ENCODE measurements at places on chromosomes 4 and X. TPM values are rescaled to one million over a fixed set of nuclear protein-coding genes. Genes with fewer than 3 reads are reported as not detected.

The CXCL3 gene
- polyA plus RNA-seq, result 0.46 TPM

The ZMAT1 gene
- 0.90 TPM for polyA plus RNA-seq

The SATL1 gene
- not detected for polyA plus RNA-seq

The DCAF12L2 gene
- 0.03 TPM for polyA plus RNA-seq

The AFM gene
- polyA plus RNA-seq, result not detected

The CXorf49 gene
- not detected for polyA plus RNA-seq

The MAGED4B gene
- polyA plus RNA-seq, result 0.39 TPM

The FREM3 gene
- 0.01 TPM for polyA plus RNA-seq

The BMP3 gene
- 0.09 TPM for polyA plus RNA-seq

The SOX3 gene
- not detected for polyA plus RNA-seq

The RUFY3 gene
- polyA plus RNA-seq, result 15.1 TPM

The AGTR2 gene
- polyA plus RNA-seq, result not detected

The UGT2B17 gene
- not detected for polyA plus RNA-seq

The ZCCHC4 gene
- polyA plus RNA-seq, result 12.9 TPM

The MAGEA4 gene
- not detected for polyA plus RNA-seq

The TMEM35A gene
- 0.25 TPM for polyA plus RNA-seq

The GAB1 gene
- 1.0 TPM for polyA plus RNA-seq

The TAF7L gene
- 0.04 TPM for polyA plus RNA-seq

The VCX gene
- polyA plus RNA-seq, result not detected

The SRPX2 gene
- 2.1 TPM for polyA plus RNA-seq

The EPHA5 gene
- not detected for polyA plus RNA-seq

The SPRY1 gene
- 24.6 TPM for polyA plus RNA-seq

The CFAP99 gene
- 0.03 TPM for polyA plus RNA-seq

The TCEAL5 gene
- 0.08 TPM for polyA plus RNA-seq

The GCNA gene
- 4.7 TPM for polyA plus RNA-seq

The PRDM5 gene
- polyA plus RNA-seq, result 0.96 TPM

The ETDA gene
- not detected for polyA plus RNA-seq

The ZIC3 gene
- polyA plus RNA-seq, result not detected

The GPR119 gene
- not detected for polyA plus RNA-seq

The FAM47A gene
- not detected for polyA plus RNA-seq

The TNMD gene
- 0.03 TPM for polyA plus RNA-seq

The ERAS gene
- polyA plus RNA-seq, result not detected

The RNF212 gene
- polyA plus RNA-seq, result 0.38 TPM

The SCML2 gene
- polyA plus RNA-seq, result 2.3 TPM
